Erythroblast (primary cell): ENCODE measurements at places on chromosomes 4 and X.

DNA sequence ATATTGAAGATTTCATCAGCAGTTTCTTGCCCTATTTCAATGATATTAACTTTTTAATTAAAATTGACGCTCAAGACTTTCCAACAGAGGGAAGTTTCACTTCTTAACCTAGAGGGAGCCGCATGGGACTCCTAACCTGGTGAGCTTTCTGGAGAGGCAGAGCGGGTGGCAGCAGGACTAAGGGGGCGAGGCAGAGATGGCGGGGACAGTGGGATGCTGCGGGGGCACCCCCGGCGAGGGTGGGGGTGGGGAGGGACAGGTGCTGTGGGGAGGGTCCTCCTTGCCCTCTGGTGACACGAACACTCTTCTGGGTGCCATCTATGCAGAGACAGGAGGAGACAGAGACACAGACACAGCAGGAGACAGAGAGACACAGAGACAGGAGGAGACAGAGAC, 104.4 kb downstream of the ADRA2C start:
- DNase-seq = no peak

- no peak for DNase-seq
These were observed at the start of gene SPP1 for GRCh38 chr4:87975466-87975865. TSS of gene SPP1 (plus strand) at chr4:87975714. CDS start at chr4:87976896, 1,182 bp downstream.

DNA sequence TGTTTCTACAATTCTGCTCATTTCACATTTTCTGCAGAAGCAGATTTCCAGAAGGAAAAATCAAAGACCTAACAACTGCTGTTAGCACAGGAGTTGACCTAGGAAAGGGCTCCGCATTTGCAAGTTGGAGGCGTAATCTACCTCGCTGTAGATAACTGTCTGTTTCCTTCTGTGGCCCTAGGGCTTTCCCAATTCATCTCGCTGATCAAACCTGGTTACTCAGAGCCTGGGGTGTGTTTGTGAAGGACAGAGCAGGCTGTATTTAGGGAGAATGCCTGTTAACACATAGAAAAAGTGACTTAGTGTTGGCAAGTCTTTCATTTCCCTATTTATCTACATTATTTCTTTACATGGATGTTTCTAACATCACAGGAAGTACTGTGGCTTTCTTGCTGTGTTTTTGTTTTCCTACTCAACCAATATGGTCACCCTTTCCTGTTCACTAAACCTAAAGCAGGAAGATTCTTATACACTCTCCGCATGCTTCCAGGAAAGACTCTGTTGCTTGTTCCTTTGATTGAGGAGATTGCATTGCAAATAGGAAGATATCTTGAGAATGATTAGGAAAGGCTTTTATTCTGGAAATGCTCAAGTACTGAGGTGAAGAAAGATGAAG, 40.5 kb downstream of the AGA start:
- no peak for DNase-seq

- no peak for DNase-seq
These were observed 58.7 kb downstream of the SCFD2 start for GRCh38 chr4:53307210-53307609.

- DNase-seq = no peak
These were observed 89.8 kb upstream of the S100G start for GRCh38 chrX:16560173-16560572.

DNA sequence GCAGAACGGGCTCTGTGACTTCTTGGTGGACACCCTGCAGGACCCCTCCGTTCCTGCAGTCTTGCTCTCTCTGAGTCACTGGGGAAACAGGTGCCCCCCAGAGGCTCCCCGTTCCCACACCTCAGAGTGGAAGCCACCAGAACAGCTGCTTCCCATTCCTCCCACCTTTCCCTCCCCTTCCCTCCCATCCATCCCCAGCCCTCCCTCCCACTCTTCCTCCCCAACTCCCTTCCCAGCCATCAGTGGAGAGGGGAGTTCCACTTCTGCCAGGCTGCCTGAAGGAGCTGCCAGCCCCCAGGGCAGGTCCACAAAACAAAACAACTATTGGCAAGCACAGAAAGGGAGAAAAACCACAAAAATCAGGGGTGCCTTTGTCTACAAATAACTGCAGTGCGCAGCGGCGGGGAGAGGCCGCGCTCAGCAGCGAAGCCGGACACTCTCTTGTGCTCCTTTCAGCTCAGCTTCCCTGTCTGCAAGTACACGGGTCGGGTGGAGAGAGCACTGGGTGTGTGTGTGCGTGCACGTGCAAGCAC, 8.1 kb downstream of the SSR4 start:
- no peak for DNase-seq

DNA sequence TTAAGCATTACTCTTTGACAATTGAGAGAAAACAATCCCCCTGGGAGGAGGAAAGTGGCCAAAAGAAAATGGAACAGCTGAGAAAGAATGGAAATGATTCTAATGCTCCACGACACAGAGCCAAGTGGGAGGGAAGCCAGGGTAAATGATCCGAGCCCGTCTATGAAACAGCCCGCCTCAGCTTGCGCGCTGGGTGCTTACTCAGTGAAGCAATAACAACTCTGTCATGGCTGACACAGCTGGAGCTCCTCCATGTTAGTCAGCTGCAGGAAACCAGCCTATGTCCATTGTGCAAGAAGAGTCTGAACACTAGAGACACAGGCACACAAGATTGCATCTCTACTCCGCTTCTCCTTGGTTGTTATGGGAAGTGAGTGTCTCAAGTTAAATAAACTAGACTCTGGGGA, 19.3 kb downstream of the NOA1 start:
- no peak for DNase-seq

- DNase-seq = no peak
These were observed 114.3 kb upstream of the CCSER1 start for GRCh38 chr4:90012918-90013317.

DNA sequence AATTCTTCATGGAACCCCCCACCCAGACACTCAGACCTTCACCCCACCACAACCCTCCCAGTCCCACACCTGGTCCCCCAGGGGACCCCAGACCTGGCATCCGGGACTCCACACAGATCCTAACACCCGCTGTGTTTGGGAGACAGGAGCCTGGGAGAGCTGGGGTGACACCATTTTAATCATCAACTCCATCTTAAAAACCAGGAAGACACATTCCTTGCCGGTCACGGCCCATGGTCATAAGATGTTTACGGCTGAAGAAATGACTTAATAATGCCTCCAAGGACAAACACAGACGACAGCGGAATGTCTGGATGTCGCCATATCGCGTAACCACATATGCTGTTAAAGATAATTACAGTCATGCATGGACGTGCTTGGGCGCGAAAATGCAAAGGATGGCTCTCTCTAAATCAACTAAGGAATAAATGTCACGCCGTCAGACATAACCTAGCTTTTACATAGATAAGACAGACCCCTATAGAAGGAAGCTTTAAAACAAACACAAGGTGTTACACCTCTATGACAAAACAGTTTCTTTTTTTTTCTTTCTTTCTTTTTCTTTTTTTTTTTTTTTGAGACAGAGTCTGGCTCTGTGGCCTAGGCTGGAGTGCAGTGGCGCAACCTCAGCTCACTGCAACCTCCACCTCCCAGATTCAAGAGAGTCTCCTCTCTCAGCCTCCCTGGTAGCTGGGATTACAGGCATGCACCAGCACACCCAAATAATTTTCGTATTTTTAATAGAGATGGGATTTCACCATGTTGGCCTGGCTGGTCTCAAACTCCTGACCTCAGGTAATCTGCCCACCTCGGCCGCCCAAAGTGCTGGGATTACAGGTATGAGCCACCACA, 2.1 kb upstream of the DHRSX start:
- no peak for DNase-seq

- DNase-seq = peak; percentile 27
These were observed 34.0 kb upstream of the BCOR start for GRCh38 chrX:40131654-40132337.

DNA sequence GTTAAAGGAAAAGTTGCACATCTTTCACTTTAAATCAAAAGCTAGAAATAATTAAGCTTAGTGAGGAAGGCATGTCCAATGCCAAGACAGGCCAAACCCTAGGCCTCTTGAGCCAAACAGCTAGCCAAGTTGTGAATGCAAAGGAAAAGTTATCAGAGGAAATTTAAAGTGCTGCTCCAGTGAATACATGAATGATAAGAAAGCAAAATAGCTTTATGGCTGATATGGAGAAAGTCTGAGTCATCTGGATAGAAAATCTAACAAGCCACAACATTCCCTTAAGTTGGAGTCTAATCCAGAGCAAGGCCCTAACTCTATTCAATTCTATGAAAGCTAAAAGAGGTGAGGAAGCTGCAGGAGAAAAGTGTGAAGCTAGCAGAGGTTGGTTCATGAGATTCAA, 23.8 kb downstream of the NPFFR2 start:
- no peak for DNase-seq

DNA sequence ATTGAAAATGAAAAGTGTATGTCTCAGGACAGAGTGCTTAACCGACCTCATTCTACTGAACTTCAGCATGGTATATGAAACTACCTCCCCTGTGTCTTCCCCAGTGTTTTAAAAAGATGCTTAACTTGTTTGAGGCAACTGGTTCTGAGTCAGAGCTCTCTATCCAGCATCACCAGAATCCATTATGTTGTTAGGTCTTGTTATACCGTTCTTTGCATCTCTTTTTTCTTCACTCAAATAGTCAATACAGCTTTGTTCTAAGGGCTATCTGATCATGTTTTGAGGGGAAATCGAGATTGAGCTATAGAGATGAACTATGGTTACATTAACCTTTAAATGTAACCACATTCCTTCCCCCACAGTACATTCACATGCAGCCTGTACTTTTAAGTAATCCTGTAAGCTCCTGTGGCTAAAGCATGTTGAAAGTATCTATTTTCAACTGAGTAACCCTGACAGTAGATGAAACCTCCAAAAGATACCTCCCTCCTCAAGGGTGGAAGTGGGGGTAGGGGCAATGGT, 514.4 kb downstream of the RPA4 start:
- peak; percentile 34 for DNase-seq

GRCh38 chr4:184949020-184949419, 69.3 kb upstream of the HELT start:
- no peak for DNase-seq

- no peak for DNase-seq
These were observed 534.4 kb downstream of the SPRY1 start for GRCh38 chr4:123930996-123931395.

DNA sequence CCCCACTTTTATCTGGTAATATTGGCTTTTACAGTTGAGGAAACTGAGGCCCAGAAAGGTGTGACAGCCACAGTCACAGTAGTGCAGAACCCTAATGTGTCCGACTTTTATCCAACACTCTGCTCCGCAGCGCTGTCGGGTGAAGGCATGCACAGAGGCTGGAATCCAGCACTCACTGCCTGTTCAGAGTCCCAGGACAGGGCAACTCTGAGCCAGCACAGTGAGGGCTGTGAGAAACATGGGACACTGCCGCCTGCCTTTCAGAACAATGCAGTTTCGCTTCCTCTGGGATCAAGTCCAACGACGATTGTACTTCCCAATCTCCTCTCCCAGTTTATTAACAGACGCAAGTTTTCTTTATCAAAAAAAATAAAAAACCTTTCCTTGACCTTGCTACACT, 41.9 kb upstream of the PDGFRA start:
- no peak for DNase-seq

GRCh38 chr4:38333219-38333618, 330.8 kb upstream of the KLF3 start:
- no peak for DNase-seq
